H9 (cell line): ENCODE measurements at places on chromosomes 2 and 18. TPM values are rescaled to one million over a fixed set of nuclear protein-coding genes. Genes with fewer than 3 reads are reported as not detected.

GRCh38 chr2:60595953-60596352 is 42.5 kb upstream of the BCL11A start:
- no peak for DNase-seq

GRCh38 chr18:55419947-55420664 is 167.9 kb downstream of the TCF4 start:
- DNase-seq = no peak

DNA sequence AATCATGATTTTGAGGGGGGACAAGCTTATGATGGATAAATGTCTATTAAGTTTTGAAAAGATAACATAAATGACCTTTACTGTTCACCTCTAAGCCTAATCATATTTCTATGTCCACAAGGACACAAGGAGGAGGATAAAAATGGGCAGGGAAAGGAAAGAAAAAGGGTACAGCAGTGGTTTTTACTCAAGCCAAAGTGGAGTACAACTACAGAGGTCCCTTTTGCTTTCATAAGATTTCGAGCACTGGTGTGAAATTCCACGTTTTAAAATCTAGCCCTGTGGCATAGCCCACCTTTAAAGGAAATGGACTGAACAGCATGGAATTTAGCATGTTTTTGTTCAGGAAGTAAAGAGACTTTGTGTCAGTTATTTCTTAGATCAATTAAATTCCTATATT is 19.2 kb downstream of the FN1 start:
- DNase-seq = no peak

GRCh38 chr18:48815179-48815515 is 135.6 kb downstream of the SMAD7 start:
- DNase-seq = no peak

- DNase-seq = no peak
These were observed 152.3 kb downstream of the ANTXR1 start for GRCh38 chr2:69165091-69165880.

GRCh38 chr2:47070920-47071824 is 83.9 kb downstream of the STPG4 start:
- DNase-seq = no peak

DNA sequence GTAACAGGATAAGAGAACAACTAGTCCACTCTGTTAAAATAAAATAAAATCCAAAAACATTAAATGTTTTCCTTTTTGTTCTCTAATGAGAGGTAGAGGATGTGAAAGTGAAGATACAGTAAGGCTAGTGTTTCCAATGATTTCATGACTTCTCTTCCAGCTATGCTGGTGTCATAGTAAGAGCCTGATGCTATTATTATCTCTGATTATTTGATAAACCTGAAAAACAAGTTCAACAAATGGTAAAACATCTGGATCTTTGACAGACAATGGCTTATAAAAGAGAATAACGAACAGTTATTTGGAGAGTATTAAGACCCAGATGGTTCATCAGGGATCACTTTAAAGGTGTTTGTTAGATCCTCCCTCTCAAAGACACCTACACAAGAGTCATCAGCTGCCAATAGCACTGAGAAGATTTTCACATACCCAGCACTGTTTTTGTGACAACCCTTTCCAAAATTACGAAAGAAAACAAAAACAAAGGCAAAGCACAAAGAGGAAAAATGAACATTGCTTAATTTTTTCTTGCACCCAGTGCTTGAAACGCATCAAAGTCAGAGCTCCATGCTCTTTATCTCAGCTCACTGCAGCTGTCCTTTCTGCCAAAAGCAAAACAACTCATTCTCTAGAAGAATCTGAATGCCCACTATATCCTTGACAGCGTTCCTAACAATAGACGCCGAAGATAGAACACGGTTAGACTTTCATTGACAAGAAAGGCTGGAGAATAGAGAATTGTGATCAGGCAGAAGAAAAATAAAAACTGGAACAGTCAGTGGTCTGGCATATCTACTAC is 168.6 kb downstream of the SLC8A1 start:
- no peak for DNase-seq

GRCh38 chr2:113105047-113105785 is 22.2 kb upstream of the IL1RN start:
- no peak for DNase-seq

- DNase-seq = no peak
These were observed 558.8 kb upstream of the CDH2 start for GRCh38 chr18:28735731-28736130.

DNA sequence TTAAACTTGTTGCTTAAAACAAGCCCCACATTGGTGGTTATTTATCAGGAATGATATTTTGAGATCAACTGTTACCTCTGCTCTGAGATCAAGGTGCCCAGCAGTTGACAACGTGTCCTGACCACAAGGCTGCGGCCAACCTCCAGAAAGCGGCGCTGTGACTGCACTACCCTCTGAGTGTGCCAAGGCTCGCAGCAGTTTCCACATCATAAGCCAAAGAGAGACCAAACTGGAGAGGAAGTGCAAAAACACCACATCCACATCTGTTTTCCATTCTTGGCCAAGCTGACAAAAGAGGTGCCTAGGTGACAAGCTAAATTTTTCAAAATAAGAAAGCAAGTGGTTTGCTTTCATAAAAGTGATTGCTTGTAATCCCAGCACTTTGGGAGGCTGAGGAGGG is 410.8 kb upstream of the POU3F3 start:
- DNase-seq = no peak

GRCh38 chr2:132978840-132979239 is 308.8 kb upstream of the LYPD1 start:
- no peak for DNase-seq

- no peak for DNase-seq
These were observed 34.0 kb downstream of the LBH start for GRCh38 chr2:30265052-30266015.

DNA sequence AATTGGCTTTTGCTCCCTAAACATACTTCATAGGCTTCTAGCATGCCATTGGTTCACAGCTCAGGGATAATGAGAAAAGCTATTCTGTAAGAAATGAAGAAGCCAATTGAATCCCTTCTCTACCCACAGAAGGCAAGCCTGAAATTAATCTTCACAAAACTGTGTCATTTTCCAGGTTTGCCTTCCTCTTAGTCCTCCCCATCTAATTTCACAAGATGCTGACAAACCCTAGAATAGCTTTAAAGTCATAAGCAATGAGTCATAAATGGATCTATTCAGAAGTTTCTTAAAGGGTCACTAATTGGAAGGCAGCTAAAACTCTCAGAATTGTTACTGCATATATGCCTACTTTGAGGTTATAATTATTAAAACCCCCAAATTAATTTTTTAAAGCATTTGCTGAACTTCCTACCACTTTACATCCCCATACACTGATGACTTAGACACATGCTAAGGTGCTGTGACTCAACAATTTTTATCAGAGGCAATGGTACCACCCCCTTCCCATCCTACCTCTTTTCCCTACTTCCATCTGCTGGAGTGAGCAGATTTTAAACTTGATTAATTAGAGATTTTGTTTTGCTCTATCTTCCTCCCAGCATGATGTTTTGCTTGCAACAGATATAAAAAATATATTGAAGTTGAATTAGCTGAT is 51.3 kb upstream of the NABP1 start:
- no peak for DNase-seq

IL1A gene
- total RNA-seq = 0.35 and 0.39 TPM in 2 replicates

RUFY4 gene
- total RNA-seq = 0.44 and 0.66 TPM in 2 replicates

PDE11A gene
- total RNA-seq = 0.13 and 0.37 TPM in 2 replicates

ARID5A gene
- 3.8 and 4.5 TPM in 2 replicates for total RNA-seq

LIMS4 gene
- total RNA-seq = 0.55 and 0.70 TPM in 2 replicates

DTNA gene
- total RNA-seq = 25.5 and 27.8 TPM in 2 replicates
